ENCODE measurements at places on chromosomes 16 and 17.

- DNase-seq, result no peak
Measured at GRCh38 chr17:41444186-41444585, 3.4 kb upstream of the KRT38 start.

GRCh38 chr16:51752438-51752995 lies 601.4 kb upstream of the SALL1 start:
- no peak for DNase-seq

GRCh38 chr16:64627288-64627687 lies 494.6 kb downstream of the CDH11 start:
- no peak for DNase-seq

GRCh38 chr16:62814891-62815290 lies 778.7 kb upstream of the CDH8 start:
- DNase-seq, result no peak

DNA sequence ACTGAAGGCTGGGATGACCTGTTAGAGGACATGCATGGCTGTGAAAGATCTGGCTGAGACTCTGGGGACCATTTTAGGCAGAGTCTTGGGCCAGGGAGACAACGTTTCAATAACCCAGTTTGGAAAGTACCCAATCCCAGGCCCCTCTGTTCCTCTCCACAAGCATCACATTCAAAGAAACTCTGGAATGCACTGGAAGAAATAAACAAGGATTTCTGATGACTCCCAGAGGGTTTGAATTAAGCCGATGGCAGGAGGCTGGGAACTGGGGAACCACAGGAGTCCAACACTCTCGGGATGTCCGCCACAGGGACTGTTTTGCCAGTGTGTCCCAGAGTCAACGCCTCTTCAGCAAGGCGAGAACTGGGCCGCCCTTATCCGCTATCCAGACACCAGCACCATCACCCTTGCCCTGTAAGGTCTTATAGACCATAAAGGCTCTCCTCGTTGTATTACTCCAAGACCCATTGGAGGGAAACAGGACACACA lies 3.3 kb downstream of the PMP22 start:
- DNase-seq, result no peak

- no peak for DNase-seq
Measured at GRCh38 chr16:53766304-53767016, 62.5 kb downstream of the FTO start.

DNA sequence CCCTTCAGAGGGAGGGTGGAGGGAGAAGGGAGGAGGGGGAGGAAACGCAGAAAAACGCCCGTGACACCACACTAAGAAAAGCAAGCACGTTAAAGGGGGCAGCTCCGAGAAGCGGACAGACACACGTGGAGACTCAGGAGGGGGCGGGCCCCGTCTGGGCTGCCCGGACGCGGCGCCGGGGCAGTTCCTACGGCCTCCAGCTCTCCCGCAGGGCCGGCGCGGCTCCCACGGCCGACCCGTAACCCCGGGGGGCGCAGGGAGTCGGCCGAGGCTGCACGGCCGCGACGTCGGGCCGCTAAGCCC lies 362 bp downstream of the KLHDC4 start:
- DNase-seq, result no peak
